NCI-H1092 (cell line): ENCODE measurements at places on chromosomes 16 and 17.

DNA sequence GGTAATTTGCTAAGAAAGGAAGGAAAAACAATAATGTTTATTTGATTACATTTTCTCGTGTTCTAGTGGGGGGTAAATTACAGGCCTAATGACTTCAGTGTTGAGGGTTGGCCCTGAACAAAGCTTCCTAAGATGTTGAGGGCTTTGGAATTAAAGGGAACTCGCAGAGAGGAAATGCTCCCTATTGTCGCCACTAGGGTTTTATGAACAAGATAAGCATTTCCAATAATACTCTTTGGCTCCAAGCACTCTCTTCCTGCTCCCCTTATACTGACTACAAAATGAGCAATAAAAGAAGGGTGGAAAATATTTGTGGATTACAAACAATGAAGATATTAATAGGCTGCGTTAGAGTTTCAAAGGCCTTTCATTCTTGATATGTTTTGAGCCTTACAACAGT lies 363.6 kb downstream of the HS3ST3B1 start:
- no peak for DNase-seq

DNA sequence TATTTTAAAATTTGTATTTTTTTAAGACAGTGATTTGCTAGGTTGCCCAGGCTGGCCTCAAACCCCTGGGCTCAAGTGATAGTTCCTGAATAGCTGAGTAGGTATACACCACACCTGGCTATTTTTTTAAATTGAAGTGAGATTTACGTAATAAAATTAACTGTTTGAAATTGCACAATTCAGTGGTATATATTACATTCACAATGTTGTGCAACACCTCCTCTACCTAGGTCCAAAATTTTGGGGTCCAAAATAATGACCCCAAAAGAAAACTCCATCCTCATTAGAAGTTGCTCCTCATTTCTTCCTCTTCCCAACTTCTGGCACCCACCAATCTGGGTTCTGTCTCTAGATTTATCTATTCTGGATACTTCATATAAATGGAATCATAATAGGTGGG lies 3.0 kb upstream of the SMARCD2 start:
- no peak for DNase-seq

GRCh38 chr17:50272246-50272645 lies 2.0 kb upstream of the TMEM92 start:
- no peak for DNase-seq

- peak; percentile 74 for DNase-seq
Observed at GRCh38 chr16:8660841-8661301, 13.5 kb upstream of the ABAT start.

DNA sequence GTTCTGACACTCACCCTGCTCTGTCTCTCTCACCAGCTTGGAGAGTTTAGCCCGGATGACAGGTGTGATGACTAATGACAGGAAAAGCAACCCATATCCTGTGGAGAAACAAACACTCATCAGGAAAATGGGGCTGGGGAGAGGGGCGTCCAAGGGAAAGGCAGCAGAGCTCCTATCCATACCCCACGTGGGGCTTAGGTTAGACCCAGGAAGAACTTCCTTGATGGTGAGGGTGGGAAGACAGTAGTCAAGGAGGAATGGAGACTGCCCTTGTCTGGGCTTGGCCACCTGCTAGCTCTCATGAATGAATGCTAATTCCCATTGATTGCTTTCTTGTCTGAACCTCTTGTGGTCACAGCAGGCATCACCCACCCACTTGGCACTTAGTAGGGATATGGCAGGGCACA lies 3.8 kb downstream of the SLC46A1 start:
- no peak for DNase-seq

- peak; percentile 35 for DNase-seq
Observed at GRCh38 chr17:34171245-34171818, 83.8 kb upstream of the CCL2 start.

- no peak for DNase-seq
Observed at GRCh38 chr16:21611556-21612384, 12.4 kb downstream of the METTL9 start.

DNA sequence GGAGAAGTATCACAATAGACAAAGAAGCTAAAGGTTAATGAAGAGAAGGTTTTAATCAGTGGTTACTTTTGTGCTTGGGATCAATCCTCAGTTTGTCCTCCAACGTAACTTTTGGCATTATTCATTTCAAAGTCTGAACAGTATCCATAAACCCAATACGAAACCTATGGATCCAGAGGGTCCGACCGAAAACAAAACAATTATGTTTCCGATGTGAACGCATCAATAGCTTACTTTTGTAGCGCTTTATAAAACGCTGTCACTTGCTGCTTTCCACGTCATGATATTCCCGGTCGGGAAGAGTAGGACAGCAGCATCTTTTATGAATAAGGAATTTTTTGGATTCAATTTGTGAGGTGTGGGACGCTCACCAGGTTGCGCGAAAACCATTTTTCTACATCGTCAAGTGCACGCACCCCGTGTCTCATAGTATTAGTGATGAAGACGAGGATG lies 383.8 kb downstream of the ZFHX3 start:
- DNase-seq: no peak

DNA sequence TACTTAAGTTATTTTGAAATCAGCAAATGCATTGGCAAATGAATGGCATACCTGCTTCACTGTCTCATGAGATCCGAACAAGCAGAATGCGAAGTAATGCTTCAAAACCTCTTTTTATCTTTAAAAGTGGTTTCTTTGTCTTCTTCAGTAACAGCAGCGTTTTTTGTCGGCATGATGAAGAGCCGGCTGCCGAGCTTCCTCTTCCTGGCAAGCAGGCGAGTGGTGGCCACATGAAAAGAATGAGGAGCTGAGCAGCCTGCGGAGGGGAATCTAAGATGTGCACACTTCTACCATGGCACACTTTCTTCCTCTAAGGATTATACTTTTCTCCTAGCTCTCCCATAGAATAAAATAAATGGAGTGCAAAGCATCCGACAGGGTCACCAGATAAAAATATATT lies 42.4 kb upstream of the AKTIP start:
- DNase-seq: no peak

DNA sequence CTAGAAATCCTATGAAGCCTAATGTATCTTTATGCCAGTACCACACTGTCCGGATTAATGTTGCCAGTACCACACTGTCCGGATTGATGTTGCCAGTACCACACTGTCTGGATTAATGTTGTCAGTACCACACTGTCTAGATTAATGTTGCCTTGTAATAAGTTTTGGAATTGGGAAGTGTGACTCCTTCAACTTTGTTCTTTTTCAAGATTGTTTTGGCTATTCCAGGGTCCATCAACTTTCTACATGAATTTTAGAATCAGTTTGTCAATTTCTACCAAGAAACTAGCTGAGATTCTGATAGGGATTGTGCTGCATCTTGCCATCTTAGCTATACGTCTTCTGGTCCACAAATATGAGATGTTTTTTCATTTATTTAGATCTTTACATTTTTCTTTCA lies 68.7 kb downstream of the TBX4 start:
- no peak for DNase-seq

GRCh38 chr16:10387188-10387617 lies 1.3 kb downstream of the ATF7IP2 start:
- DNase-seq: no peak

DNA sequence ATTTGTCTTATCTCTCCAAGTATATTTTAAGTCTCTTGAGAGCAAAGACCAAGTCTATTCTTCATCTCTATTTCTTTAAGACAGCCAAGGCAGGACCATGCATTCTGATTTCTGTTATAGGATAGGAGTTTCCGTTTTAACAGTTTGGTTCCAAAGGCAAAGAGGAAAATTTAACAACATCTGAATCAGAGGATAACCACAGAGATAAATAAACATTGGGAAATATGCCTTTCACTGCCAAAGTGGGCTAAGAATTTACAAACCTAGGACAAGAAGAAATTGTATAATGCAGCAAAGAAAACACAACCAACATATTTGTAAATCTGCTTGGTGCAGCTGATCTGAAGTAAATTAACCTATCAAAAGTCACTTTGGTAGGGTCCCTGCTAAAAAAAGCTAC lies 37.7 kb downstream of the USP32 start:
- DNase-seq: no peak

DNA sequence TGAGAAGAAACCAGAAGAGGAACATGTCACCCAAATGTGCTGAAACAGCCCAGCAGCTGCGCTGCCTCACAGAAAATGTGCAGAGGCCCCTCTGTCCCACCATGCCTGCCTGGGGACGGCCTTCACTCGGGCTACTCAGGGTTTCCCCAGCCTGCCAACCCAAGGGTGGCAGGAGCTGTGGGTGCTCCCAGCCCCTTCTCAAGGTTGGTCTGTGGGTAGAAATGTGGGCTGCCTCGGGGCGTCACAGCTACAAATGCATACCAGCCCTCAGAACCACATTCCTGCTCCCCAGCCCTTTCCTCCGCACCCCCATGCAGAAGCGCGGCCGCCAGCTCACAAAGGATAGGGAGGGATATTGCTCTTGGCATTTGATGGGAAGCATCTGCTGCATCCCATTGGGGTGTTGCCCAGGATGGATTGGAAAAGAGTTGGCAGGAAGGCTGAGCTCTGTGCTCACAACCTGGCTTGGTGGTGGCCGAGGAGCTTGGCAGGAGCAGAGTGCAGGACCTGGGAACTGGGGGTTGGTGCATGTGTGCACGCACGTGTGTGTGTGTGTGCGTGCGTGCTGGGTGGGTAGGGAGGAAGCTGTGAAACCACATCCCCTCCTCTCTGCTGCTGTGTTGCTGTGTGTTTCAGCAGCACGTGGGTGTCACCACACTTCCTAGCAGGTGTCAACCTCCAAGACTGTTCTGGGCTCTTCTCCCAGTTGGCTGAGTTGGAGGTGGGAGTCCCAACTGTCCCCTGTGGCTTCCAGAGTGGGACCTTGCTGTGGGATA lies 304.4 kb downstream of the SEC14L1 start:
- DNase-seq: no peak

DNA sequence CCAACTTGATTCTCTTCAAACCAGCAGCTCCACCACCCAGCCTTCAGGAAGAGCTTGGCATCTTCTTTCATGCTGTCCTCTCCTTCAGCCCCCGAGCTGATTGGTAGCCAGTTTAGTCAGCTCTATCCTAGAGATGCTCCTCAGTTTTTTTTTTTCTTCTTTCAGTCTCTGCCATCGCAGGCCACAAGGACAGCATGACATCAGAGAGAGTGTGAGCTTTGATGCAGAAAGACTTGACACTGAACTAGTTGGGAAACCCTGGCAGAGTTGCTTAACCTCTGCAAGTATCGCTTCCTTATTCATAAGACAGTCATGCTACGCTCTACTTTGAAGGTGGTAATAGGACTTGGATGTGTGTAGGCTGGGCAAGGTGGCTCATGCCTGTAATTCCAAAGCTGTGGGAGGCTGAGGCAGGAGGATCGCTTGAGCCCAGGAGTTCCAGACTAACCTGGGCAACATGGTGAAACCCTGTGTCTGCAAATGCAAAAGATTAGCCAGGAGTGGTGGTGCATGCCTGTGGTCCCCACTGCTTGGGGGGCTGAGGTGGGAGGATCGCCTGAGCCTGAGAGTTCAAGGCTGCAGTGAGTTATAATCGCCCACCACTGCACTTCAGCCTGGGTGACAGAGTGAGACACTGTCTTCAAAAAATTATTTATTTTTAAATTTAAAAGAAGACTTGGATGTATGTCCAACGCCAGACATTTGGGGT lies 2.6 kb downstream of the CD300LB start:
- DNase-seq: no peak

DNA sequence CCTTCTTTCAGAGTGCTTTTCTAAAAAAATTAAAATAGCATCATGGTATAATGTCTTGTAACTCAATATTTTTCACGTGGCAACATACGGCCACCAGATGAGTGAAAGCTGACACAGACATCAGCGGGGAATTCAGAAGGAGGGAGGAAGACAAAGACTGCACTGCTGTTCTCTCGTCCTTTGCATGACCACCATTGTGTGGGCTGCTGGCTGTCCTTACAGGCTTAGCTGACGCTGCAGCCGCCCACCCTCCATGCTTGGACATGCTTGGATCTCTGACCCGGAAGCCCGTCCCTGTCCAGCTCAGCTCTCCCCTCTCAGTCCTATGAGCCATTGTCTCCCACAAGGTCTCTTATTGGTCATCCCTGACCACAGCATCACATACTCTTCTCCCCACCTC lies 11.4 kb upstream of the MLYCD start:
- DNase-seq: no peak

DNA sequence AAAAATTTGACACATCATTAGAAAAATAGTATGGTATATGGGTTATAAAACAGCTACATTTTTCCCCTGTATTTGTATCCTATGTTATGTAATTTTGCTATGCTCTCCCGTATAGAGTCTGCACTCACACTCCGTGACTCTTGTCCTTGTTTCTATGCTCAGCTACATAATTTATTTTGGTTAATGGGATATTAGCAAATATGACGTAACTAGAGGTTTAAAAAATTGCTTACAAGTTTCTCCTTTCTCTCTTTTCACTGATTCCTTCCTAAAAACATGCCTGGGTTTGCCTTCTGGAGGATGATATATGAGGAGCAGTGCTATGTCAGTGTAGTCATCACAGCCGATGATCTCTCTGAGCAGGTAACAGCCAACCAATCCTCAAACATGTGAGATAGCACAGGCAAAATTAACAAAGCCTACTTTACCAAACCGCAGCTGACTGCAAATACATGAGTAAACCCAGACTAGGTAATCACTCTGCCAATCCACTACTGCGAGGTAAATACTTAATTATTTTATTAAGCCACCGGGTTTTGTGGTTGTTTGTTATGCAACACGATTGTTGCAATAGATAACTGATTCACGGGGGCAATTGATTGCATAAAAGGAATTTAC lies 126.9 kb downstream of the KIF2B start:
- no peak for DNase-seq

- no peak for DNase-seq
Observed at GRCh38 chr17:1033503-1033902, 36.6 kb downstream of the TIMM22 start.

DNA sequence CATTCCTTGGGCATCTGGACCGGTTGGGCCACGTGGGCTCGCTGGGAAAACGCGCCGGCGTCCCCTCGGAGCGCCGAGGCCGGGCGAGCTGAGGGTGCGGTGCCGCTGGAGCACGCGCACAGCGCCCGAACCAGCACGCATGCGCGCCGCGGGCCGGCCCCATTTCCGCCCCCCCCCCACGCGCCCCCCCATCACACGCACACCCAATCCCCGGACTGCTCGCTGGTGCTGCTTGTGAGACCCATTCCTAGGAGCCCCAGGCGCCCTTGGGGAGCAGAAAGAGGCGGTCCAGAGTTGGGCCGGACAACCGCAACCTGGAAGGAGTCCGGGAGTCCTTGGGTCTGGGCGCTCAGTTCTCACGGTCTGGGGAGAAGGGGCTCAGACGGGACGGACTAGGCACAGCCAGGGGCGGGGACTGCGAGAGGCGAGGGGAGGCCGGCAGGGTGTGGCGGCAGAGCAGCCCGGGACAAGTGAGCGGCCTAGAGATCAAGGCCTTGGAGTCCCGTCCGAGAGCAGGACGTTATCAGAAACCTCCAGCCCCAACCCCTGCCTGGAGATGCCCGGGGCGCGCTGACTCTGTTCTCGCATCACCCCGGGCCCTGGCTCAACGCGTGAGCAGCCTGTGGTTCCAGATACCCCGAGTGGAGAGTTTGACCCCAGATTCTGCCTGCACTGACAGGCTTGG lies 6.0 kb upstream of the CBX8 start:
- DNase-seq: no peak

- DNase-seq: no peak
Observed at GRCh38 chr17:57887161-57887560, 37.3 kb upstream of the MRPS23 start.

- DNase-seq: no peak
Observed at GRCh38 chr16:29959293-29959692, 2.6 kb upstream of the TMEM219 start.
